Heart right ventricle (tissue), 16 donors: ENCODE measurements at places on chromosomes 2 and 18. TPM values are rescaled to one million over a fixed set of nuclear protein-coding genes. Genes with fewer than 3 reads are reported as not detected.

The GPR35 gene
- total RNA-seq: 0.50 TPM

The RAMP1 gene
- 191 TPM for total RNA-seq

The DLGAP1 gene
- total RNA-seq: 0.42 TPM

The SOX11 gene
- total RNA-seq: 1.3 TPM

The ABCG5 gene
- total RNA-seq: not detected

The SCYGR4 gene
- not detected for total RNA-seq

The CHRNG gene
- not detected for total RNA-seq

The KCTD1 gene
- total RNA-seq: 16.7 TPM

The SMPD4 gene
- total RNA-seq: 25.3 TPM

The AFF3 gene
- total RNA-seq: 4.9 TPM

The ACMSD gene
- not detected for total RNA-seq

The ZNF396 gene
- total RNA-seq: 0.71 TPM

The C2orf66 gene
- total RNA-seq: not detected

The CYP27C1 gene
- not detected for total RNA-seq

The SETBP1 gene
- 5.4 TPM for total RNA-seq

The MTHFD2 gene
- 21.0 TPM for total RNA-seq

The GAREM2 gene
- total RNA-seq: 1.6 TPM

The GPR45 gene
- total RNA-seq: not detected

The POTEC gene
- total RNA-seq: not detected

The LINC00305 gene
- not detected for total RNA-seq

The SFXN5 gene
- 11.8 TPM for total RNA-seq

The ACVR1C gene
- total RNA-seq: 0.75 TPM

The ACKR3 gene
- 58.4 TPM for total RNA-seq

The ACADL gene
- total RNA-seq: 0.55 TPM

The ZAP70 gene
- 8.7 TPM for total RNA-seq

The DCC gene
- total RNA-seq: not detected

The PTPRN gene
- 0.40 TPM for total RNA-seq

The SLC4A3 gene
- 354 TPM for total RNA-seq

The POU3F3 gene
- total RNA-seq: not detected

The FOXD4L1 gene
- total RNA-seq: 0.12 TPM

The SERPINB13 gene
- not detected for total RNA-seq

The LOXHD1 gene
- total RNA-seq: 0.15 TPM

The HDAC4 gene
- total RNA-seq: 18.8 TPM

The RBFA gene
- total RNA-seq: 22.1 TPM

The MPP4 gene
- 0.25 TPM for total RNA-seq
